Prostate gland (tissue), 2 donors: ENCODE measurements at places on chromosomes 4 and X. TPM values are rescaled to one million over a fixed set of nuclear protein-coding genes. Genes with fewer than 3 reads are reported as not detected.
A peak's percentile ranks its signal among the peaks of the same experiment; 100 is the strongest.

DNA sequence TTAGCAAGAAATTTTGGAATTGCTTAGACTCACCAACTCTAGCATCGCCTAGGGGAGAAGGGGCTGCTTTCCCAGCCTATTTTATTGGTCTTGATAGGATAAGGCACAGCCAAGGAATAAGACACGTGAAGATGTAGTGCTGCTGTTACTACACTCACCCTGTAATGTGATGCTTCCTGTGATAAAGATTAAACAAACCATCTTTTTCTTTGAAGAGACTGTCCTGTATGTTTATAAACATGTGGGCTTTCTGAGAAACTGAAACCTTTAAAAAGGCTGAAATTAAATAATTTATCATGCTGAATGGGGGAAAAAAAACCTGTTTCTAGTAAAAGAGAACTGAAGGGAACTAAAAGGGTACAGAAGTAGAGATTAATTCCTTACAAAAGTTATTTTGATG is 13.2 kb downstream of the TAPT1 start:
- no peak for DNase-seq
- H3K27me3 ChIP-seq, result no peaks in the 10 kb centered on the region
- H3K36me3 ChIP-seq, result no peaks in the 10 kb centered on the region
- H3K4me3 ChIP-seq, result no peak overlapping the region
- no peak overlapping the region for H3K27ac ChIP-seq

GRCh38 chr4:84799318-84799717 is 167.2 kb downstream of the WDFY3 start:
- H3K27me3 ChIP-seq, result no peaks in the 10 kb centered on the region
- no peaks in the 10 kb centered on the region for H3K36me3 ChIP-seq
- no peak for DNase-seq
- no peaks in the 10 kb centered on the region for H3K4me1 ChIP-seq

The SUV39H1 gene
- total RNA-seq, result 7.4 TPM

GRCh38 chrX:74613370-74614092 is 893 bp downstream of the RLIM start:
- no peaks in the 10 kb centered on the region for H3K27me3 ChIP-seq
- H3K4me1 ChIP-seq, result no peaks in the 10 kb centered on the region
- H3K27ac ChIP-seq, result peak overlapping the region; percentile 93
- no peaks in the 10 kb centered on the region for H3K36me3 ChIP-seq
- H3K4me3 ChIP-seq, result peak overlapping the region; percentile 63
- DNase-seq, result peak; percentile 3

The EGF gene
- 8.5 TPM for total RNA-seq

- H3K27me3 ChIP-seq, result no peaks in the 10 kb centered on the region
- no peak overlapping the region for H3K4me3 ChIP-seq
- H3K4me1 ChIP-seq, result no peaks in the 10 kb centered on the region
- no peak overlapping the region for H3K27ac ChIP-seq
These were observed 2751.1 kb downstream of the ARAP2 start for GRCh38 chr4:33493231-33493630.

DNA sequence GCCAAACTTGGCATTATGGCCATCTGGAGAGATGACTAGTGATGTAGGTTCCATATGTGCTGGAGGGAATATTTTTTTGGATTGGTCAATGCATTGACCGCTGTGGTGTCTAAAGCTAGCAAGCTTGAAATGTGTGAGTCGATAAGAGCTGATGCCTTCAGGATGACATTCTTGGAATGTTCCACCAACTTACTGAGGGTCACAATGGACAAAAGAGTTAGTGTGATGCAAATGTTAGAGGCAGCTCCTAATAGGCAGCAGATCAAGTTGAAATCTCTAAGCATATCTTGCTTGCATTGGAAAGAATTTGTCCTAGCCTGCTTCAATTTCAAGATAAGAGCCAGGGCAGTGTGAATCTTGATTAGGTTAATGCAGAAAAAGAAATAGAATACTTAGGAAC is 210.4 kb upstream of the AFF2 start:
- no peak for DNase-seq
- H3K36me3 ChIP-seq, result no peaks in the 10 kb centered on the region
- no peak overlapping the region for H3K27ac ChIP-seq

- no peak overlapping the region for H3K4me3 ChIP-seq
- H3K27me3 ChIP-seq, result no peaks in the 10 kb centered on the region
- no peaks in the 10 kb centered on the region for H3K36me3 ChIP-seq
These were observed 11.2 kb downstream of the EPGN start for GRCh38 chr4:74319470-74319869.

DNA sequence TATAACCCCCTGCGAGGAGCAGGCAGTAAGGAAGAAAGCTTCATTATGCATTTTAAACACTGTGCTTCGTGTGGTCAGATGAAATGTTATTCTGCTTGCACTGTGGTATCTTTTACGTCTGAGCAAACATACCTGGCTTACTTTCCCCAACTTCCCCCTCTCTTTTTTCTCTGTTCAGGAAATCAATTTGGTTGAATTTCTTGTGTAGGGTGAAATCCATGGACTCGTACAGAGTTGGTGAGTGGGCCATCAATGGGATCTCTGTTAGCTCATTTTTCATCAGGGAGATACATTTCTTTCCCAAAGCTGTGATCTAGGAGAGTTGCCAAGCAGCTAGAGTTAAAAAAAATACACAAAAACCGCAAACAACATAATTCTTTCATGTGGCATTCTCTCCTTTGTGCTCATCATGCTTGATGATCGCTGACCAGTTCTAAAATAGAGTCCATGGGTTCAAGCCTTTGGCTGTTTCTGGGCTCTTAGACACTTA is 98.5 kb downstream of the FRAS1 start:
- DNase-seq, result no peak
- no peaks in the 10 kb centered on the region for H3K36me3 ChIP-seq
- H3K27ac ChIP-seq, result no peak overlapping the region
- no peaks in the 10 kb centered on the region for H3K27me3 ChIP-seq
- no peak overlapping the region for H3K4me3 ChIP-seq

GRCh38 chr4:166104623-166105022 is 231.6 kb downstream of the TLL1 start:
- no peak for DNase-seq
- H3K4me3 ChIP-seq, result no peak overlapping the region
- H3K27me3 ChIP-seq, result no peaks in the 10 kb centered on the region
- no peaks in the 10 kb centered on the region for H3K4me1 ChIP-seq

- no peak overlapping the region for H3K27ac ChIP-seq
- H3K27me3 ChIP-seq, result no peaks in the 10 kb centered on the region
- H3K36me3 ChIP-seq, result no peaks in the 10 kb centered on the region
- H3K4me3 ChIP-seq, result no peak overlapping the region
- no peaks in the 10 kb centered on the region for H3K4me1 ChIP-seq
These were observed 1.9 kb downstream of the ENPP6 start for GRCh38 chr4:184215709-184216328.

DNA sequence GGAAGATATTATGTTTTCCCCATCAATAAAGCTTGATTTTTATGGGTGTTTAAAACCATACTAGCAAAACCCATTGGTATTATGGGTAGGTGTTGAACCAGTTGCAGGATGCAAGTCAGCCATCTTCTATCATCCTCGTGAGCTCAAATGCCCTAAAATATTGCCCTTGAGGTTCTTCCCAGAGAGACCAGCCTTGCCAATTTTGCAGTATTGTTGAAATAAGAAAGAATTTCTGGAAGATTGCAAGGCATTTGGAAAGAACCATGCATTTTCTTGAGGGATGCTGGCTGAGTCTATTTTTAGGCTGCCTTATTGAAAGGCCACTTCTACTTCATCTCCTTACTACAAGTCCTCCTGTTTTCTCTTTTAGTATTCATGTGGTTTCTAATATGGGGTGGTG is 60.9 kb upstream of the SOD3 start:
- DNase-seq, result no peak
- H3K27me3 ChIP-seq, result no peaks in the 10 kb centered on the region
- no peaks in the 10 kb centered on the region for H3K4me1 ChIP-seq

The STATH gene
- not detected for total RNA-seq

The ARHGAP6 gene
- total RNA-seq, result 73.7 TPM

DNA sequence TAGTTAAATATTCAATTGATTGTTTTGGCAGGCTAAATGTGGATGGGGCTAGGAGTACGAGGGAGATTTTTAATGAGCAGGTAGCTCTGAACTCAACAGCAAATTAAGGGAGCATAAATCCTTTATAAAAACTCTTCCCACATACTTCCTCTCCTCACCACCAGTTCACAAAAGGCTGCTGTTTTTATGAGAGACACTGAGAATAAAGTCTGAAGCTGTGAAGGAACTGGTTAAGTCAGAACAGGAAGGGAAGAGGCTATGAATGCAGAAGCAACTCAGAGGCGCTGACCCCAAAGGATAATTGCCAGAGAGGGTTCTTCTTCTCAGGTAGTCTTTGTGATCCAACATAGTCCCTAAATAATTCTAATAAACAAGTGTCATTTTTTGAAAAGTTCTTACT is 406.1 kb downstream of the GPM6A start:
- no peaks in the 10 kb centered on the region for H3K27me3 ChIP-seq
- no peak for DNase-seq
- no peak overlapping the region for H3K4me3 ChIP-seq
- no peak overlapping the region for H3K27ac ChIP-seq

GRCh38 chrX:85037114-85037513 is 33.4 kb downstream of the APOOL start:
- no peak overlapping the region for H3K4me3 ChIP-seq
- no peaks in the 10 kb centered on the region for H3K36me3 ChIP-seq
- H3K4me1 ChIP-seq, result no peaks in the 10 kb centered on the region
- no peak overlapping the region for H3K27ac ChIP-seq
- no peaks in the 10 kb centered on the region for H3K27me3 ChIP-seq

DNA sequence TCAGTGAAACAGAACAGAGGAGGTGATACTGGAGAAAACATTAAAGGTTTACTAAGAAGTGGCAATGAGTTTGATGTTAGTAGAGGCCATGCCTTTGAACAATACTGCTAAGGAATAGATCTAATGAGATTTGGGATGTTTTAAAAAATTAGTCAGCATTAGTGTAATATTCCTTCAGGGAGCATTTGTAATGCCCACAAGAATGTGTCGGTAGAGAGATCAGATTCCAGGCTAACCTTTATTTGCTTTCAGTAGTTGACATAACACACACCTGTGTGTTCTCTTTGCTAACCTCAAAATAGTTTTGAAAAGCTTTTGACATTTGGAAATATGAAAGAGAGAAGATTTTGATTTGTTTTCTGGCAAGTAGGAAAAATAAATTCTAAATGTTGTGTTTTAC is 328.8 kb downstream of the BMPR1B start:
- no peak overlapping the region for H3K27ac ChIP-seq
- no peaks in the 10 kb centered on the region for H3K36me3 ChIP-seq
- H3K4me1 ChIP-seq, result peaks cover 6% of the 10 kb centered on the region
- DNase-seq, result no peak
- no peaks in the 10 kb centered on the region for H3K27me3 ChIP-seq

- H3K36me3 ChIP-seq, result no peaks in the 10 kb centered on the region
- H3K27me3 ChIP-seq, result no peaks in the 10 kb centered on the region
- DNase-seq, result no peak
These were observed 986.0 kb downstream of the CCSER1 start for GRCh38 chr4:91113130-91113706.

DNA sequence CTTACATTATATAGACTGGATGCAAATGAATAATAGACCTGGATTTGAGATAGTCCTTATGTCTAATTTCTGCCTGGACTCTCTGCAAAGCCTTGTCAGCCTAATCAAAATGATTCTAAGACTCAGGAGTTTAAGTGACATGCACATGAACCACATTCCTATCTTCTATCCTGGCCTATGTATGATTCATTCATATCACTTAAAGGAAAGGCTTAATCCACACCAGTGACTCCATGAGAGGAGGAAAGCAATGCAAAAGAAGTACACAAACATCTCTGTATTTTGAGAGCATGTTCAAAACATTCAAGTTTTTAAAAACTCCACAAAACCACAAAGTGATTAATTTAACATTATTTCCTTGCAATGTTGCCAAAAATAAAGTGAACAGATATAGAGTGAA is 14.6 kb downstream of the AMOT start:
- H3K27ac ChIP-seq, result no peak overlapping the region
- no peaks in the 10 kb centered on the region for H3K4me1 ChIP-seq
- DNase-seq, result no peak
- no peak overlapping the region for H3K4me3 ChIP-seq

DNA sequence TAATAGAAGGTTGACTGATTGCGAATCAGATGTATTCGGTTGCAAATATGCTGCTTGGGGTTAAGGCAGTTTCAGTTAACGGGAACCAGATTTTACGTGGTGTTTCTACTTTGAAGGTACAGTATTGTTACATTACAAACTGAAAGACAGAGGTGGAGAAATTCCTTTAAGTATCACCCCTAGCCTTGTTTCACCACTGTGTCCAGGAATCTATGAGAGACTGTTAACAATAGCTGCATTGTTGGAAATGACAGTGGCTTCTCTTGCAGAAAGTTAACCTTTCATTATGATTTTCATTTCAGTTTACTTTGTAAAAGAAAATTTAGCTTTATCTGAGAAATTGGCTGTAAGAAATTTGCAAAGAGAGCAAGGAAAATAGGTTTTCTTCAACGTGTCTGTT is 2.6 kb downstream of the CDKL5 start:
- no peaks in the 10 kb centered on the region for H3K36me3 ChIP-seq
- no peaks in the 10 kb centered on the region for H3K27me3 ChIP-seq
- H3K4me1 ChIP-seq, result no peaks in the 10 kb centered on the region
- DNase-seq, result no peak

DNA sequence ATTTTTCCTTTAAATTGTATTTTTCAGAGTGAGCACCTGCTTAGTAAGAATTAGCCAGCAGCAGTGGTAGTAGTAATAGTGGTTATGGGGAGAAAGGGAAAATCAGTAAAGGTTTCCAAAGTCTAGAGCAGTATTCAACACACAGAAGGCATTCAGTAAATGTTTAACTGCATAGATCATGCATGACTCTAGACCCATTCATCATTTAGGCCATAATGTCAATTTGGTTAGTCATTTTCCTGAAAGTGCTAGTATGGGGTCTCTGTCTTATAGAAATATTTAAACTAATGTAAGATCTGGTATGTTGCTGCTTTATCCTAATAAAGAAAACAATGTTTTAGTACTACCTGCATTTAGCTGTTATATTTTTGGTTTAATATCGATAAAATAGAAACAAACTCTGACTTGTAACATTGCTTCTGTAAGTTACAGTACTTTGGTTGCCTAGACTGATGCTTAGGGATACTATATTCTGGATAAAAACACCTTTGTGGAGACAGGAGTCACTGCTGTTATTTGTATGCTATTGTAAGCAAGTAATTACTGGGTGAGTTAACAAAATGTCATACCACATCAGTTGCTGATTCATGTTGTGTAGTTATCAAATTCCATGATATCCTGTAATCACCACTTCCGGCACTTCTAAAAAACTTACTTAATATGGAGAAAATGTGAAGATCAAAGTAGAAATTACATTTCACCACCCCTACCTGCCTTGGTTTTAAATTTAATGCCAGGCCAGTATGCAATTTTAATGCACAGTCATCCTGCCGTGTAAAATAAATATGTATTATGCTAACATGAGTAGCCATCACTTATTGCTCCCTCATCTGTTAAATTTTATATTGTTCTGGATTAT is 115.8 kb upstream of the BMPR1B start:
- H3K4me3 ChIP-seq, result no peak overlapping the region
- no peak for DNase-seq
- H3K4me1 ChIP-seq, result peaks cover 3% of the 10 kb centered on the region

The PFKFB1 gene
- 0.23 TPM for total RNA-seq

- no peaks in the 10 kb centered on the region for H3K4me1 ChIP-seq
- H3K27me3 ChIP-seq, result no peaks in the 10 kb centered on the region
- no peaks in the 10 kb centered on the region for H3K36me3 ChIP-seq
- no peak overlapping the region for H3K27ac ChIP-seq
- no peak for DNase-seq
These were observed 765.4 kb upstream of the PCDH10 start for GRCh38 chr4:132383571-132384199.

GRCh38 chrX:56232221-56233082 is at the start of gene KLF8:
TSS of gene KLF8 (plus strand) at chrX:56232356. CDS start at chrX:56233335, 979 bp downstream.
- H3K36me3 ChIP-seq, result no peaks in the 10 kb centered on the region
- no peaks in the 10 kb centered on the region for H3K27me3 ChIP-seq
- no peaks in the 10 kb centered on the region for H3K4me1 ChIP-seq
- peak; percentile 61 for DNase-seq

- H3K27ac ChIP-seq, result no peak overlapping the region
- no peaks in the 10 kb centered on the region for H3K36me3 ChIP-seq
- H3K27me3 ChIP-seq, result no peaks in the 10 kb centered on the region
- H3K4me3 ChIP-seq, result no peak overlapping the region
These were observed 608.8 kb upstream of the EPHA5 start for GRCh38 chr4:66279084-66279483.
